Bladder microvascular endothelial cell (primary cell): ENCODE measurements at places on chromosomes 2 and 18. TPM values are rescaled to one million over a fixed set of nuclear protein-coding genes. Genes with fewer than 3 reads are reported as not detected.

GPBAR1 gene
- 0.06 and 0.16 TPM in 2 replicates for total RNA-seq

GREB1L gene
- total RNA-seq, result 1.3 and 9.7 TPM in 2 replicates

CFAP65 gene
- total RNA-seq, result not detected in 2 replicates

LYG1 gene
- total RNA-seq, result 0.49 and 0.57 TPM in 2 replicates

NFATC1 gene
- 4.2 and 12.9 TPM in 2 replicates for total RNA-seq

PROC gene
- not detected in 2 replicates for total RNA-seq

ST8SIA5 gene
- 0.06 TPM in 1 of 2 replicates, not detected in the other for total RNA-seq

HSPE1 gene
- 71.2 and 79.2 TPM in 2 replicates for total RNA-seq

FRZB gene
- total RNA-seq, result under 0.01 and 0.13 TPM in 2 replicates

BOK gene
- total RNA-seq, result 34.8 and 102 TPM in 2 replicates

DNAJC5G gene
- 0.16 and 4.4 TPM in 2 replicates for total RNA-seq

ABCG5 gene
- not detected in 2 replicates for total RNA-seq

LIMS4 gene
- total RNA-seq, result 14.7 and 42.7 TPM in 2 replicates

VWC2L gene
- total RNA-seq, result not detected in 2 replicates

ZNF519 gene
- 1.8 and 4.2 TPM in 2 replicates for total RNA-seq

PROKR1 gene
- not detected in 2 replicates for total RNA-seq
